ENCODE measurements at places on chromosomes 1 and 21.

DNA sequence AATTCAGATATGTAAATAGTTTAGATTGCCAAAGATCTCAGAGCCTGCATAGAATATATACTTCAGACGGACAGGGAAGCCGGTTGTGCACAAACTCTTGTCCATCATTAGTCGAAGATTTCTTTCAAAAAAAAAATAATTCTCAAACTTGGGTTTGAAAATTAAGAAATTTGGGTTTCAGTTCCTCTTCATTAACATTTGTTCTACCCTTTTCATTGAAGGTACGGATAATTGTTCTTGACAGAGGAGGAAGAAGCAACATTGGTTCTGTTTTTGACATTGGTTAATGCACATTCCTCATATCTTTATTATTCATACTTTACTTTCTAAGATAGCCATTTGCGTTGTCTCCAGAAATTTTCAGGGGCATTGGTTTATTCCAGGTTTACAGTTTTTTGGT, 38.0 kb upstream of the PRMT6 start:
- DNase-seq: no peak

DNA sequence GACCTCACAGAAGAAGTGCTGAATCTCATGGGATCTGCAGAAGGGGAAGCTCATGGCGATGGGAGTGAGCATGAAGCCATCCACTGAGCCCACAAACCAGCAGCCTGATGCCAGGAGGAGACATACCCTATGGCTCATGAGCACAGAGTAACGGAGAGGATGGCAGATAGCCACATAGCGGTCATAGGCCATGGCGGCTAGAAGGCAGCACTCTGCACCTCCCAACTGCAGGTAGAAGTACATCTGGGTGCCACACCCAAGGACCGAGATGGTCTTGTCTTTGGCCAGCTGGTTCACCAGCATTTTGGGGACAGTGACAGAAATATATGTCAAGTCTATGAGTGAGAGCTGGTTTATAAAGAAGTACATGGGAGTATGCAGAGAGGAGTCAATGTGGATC, 4.3 kb downstream of the OR2T10 start:
- no peak for DNase-seq

- DNase-seq: no peak
Measured at GRCh38 chr1:184533915-184534314, 147.1 kb downstream of the C1orf21 start.

GRCh38 chr21:29360799-29361765, 62.4 kb downstream of the BACH1 start:
- DNase-seq: no peak

GRCh38 chr1:118104951-118105350, 80.1 kb downstream of the SPAG17 start:
- DNase-seq: no peak

DNA sequence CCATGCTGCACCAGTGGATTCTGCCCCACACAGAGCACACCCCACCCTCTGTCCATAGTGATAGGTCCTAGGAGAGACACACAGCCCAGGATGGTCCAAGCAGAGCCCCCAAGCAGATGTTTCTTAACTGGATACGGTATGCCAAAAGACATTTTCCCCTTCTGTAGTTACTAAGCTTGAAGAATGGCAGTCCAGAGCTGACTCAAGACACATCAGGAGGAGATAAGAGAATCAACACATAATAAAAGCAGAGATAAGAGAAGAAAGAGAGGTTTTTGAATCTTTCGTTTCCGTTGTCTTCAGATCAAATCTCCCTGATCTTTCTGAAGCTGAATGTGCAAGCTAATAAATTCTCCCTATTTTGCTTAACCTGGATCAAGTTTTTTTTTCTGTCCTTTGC, 21.8 kb upstream of the CASQ2 start:
- no peak for DNase-seq

DNA sequence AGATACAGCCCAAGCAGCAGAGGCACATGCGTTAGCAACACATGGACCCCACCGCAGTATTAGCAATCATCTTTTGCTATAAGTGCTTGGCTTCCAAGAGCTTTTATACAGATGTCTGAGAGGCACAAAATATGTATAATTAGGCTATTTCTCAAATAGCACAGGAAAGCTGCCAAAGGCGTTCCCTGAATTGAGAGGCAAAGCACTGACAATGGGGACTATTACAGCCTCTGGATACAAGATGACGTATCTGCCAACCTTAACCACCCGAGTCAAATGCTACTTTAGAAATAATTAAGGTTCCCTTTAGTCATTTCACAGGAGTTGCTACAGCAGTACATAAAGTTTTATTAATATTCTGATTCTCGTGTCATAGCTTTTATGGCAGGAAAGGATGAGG, 6.4 kb downstream of the STMN1 start:
- DNase-seq: no peak

- no peak for DNase-seq
Measured at GRCh38 chr1:59985911-59986515, 59.4 kb upstream of the CYP2J2 start.

DNA sequence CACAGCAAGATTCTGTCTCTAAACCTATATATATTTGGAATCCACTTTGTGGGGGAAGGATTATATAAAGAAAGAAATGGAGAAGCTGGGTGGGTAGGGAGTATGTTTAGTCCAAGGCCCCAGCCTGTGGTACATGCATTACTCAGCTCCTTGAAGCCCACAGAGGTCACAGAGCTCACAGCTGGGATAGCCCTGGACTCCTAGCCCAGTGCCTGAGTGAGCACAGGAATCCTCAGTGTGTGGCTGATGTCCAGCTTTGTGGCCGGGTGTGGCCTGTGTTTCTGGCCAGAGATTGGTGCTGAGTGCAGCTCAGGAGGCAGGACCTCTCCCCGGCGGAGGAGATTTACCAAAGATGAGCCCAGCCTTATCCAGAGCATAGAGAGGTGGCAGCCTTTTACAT, 7.6 kb downstream of the CAPN9 start:
- no peak for DNase-seq

- DNase-seq: no peak
Measured at GRCh38 chr1:150210091-150210490, 25.8 kb downstream of the ANP32E start.

GRCh38 chr1:5564578-5565257, 427.5 kb downstream of the NPHP4 start:
- DNase-seq: no peak

Measured in NCI-H187 (cell line).